Stimulated activated CD4-positive, alpha-beta T cell treated with anti-CD3 and anti-CD28 coated beads, Interleukin-12 subunit alpha, Interleukin-12 subunit beta, amount 100 ng/mL, for 24 hours (primary cell): ENCODE measurements at places on chromosomes 6 and 20.

GRCh38 chr20:2804041-2804828 lies 3.8 kb upstream of the CPXM1 start:
- DNase-seq, result no peak

- no peak for DNase-seq
Observed at GRCh38 chr6:157632821-157633220, 190.2 kb upstream of the SNX9 start.

GRCh38 chr6:6105472-6106036 lies 98.8 kb upstream of the NRN1 start:
- no peak for DNase-seq

DNA sequence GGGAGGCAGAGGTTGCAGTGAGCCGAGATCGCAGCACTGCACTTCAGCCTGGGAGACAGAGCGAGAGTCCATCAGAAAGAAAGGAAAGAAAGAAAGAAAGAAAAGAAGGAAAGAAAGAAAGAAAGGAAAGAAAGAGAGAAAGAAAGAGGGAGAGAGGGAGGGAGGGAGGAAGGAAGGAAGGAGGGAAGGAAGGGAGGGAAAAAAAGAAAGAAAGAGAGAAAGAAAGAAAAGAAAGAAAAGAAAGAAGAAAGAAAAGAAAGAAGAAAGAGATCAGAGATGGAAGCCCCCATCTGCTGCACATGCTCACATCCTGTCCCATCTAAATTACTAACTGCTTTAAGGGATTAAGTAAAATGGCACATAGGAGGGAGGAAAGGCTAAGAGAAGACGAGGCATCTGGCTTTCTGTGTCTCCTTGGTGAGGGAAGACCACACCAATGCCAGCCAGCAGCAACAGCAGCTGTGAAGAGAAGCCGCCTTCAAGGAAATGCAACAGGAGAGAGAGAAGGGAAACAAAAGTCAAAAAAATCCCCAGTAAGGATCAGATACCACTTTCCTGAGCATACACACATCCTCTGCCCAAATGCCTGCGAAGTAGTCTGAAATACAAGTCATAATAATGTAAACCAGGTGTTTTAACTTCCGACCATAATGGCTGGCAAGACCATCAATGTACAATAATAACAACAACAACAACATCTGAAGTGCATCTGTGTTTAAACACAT lies 300.2 kb upstream of the JARID2 start:
- DNase-seq, result no peak

- DNase-seq, result no peak
Observed at GRCh38 chr6:56343295-56343694, 95.9 kb upstream of the COL21A1 start.

- DNase-seq, result no peak
Observed at GRCh38 chr6:45832063-45832462, 183.6 kb downstream of the CLIC5 start.

DNA sequence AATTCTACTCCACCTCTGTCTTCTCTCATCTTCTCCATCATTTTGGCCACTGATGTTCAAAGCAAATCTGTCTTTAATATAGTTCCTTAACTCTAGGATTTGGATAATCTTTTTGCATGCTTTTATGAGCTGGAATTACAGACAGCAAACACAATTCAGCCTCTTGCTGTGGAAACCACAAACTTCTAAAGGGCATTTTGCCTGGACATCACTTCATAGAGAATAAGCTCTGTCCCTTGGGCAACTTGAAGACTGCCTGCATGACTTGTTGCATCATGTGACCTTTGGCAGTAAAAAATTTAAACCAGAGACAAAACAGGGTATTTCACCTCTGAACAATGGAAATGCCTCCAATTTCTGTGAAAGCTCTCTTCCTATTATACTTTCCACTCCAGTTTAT lies 74.1 kb upstream of the HDDC2 start:
- DNase-seq, result no peak

- DNase-seq, result no peak
Observed at GRCh38 chr6:166678426-166678825, 51.4 kb upstream of the RPS6KA2 start.

- DNase-seq, result no peak
Observed at GRCh38 chr6:105384004-105384403, 18.9 kb downstream of the PREP start.

DNA sequence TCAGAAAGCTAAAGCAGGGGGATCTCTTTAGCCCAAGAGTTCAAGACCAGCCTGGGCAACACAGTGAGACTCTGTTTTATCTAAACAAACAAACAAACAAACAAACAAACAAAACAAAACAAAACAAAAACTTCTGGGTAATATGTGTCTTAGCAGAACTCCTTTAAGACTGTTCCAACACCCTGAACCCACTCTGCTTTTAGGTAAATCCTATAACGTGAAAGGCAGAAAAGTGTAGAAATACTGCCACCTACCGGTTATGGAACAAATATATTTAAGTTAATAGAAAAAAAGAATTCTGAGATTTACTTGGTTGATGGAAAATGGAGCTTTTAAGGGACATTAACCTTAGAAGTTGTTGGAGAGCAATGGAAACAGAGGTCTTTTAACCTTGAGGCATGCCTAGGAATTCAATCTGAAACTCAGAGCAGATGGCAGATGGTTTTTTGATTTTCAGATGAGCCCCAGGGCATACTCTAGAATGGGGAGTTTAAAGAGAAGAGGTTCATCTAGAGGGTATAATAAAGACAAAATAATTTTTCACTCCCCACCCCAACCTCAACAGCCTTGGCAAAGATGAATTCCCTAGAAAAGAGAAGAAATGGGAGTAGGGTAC lies 38.5 kb downstream of the SOD2 start:
- DNase-seq, result no peak

DNA sequence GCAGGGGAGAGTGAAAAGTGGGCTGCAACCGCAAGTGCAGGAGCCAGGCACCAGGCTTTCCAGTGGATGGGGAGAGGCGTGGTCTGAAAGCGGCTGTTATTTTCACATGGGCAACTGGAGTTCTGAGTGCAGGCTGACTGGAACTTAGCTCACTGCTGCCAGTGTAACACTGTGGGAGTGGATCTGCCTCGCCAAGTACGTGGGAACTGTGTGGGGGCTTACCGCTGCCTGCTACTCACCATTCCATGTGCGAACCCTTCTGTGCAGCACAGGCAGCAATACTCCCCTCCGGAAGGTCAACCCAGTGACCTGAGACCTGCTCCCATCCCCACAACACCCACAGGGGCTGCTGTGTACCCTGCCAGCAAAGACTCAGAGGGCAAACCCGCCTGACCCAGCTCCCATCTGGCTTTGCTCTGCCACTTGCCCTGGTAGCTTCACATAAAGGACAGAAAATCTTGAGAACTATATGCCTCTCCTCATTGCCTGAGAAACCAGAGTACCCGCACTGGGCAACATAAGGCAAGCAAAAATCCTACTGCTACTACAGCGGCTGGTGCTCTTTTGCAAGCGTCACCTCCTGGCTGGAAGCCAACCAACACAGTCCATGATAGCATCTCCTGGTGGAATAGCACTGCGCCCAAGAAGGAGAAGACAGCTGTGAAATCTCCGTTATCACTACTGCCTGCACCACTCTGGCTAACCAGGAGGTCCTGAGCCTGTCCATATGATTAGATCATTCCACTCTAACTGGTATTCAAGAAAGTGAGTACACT lies 54.4 kb upstream of the SIRPG start:
- no peak for DNase-seq

DNA sequence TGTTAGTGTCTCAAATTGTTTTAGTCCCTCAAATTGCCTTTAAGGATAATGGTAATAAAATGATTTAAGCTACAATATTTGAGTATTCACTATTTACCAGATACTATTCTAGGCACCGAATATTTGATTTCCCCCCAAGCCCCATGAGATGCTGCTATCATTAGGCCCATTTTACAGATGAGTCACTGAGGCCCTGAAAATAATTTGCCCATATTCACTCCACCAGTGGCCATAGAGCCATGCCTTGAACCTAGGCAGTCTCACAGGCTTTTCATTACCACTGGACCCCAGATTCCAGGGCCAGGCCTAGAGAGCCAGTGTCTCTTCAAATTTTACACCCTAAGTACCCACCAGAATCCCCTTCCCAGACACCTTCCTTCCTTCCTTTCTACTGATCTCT lies 133.7 kb downstream of the LINC00237 start:
- DNase-seq, result no peak
